NCI-H1417 (cell line): ENCODE measurements at places on chromosomes 12 and 14.
A peak's percentile ranks its signal among the peaks of the same experiment; 100 is the strongest.

DNA sequence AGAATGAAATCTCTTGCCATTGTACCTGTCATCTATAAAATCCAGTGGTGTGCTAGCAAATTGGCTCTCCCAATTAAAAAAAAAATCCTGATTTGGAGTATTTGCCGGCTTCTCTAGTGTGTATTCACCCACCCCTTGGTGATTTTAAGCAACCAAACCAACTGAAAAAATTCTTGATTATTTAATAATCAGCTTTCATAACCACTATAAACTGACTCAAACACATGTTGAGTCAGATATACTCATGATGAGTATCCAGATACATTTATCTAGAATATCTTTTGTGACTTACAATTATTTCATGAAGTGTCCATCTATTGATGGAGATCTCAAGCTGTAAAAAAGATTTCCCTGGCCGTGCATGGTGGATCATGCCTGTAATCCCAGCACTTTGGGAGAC is 205.4 kb downstream of the RASSF9 start:
- no peak for DNase-seq

GRCh38 chr14:28896337-28896736 is 129.8 kb downstream of the FOXG1 start:
- no peak for DNase-seq

- peak; percentile 77 for DNase-seq
Measured at GRCh38 chr14:49553892-49554291, 32.3 kb downstream of the RPS29 start.

DNA sequence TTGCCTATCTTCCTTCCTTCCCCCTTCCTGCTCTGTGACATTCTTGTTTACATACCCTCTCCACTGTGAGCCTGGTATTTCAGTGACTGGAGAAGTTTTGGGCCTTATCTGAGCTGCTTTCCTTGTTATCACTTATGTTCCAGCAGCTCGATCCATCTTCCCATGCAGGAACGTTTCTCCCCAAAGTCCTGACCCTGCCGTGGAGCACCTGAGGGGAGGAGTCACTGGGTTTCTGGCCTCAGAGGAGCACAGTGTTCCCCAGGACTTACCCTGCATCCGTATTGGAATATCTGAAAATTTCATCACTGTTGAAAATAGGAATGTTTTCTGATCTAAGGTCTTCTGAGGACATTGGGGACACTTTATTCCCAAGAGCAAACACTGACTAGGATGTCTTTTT is 141.8 kb downstream of the CACNA1C start:
- no peak for DNase-seq

DNA sequence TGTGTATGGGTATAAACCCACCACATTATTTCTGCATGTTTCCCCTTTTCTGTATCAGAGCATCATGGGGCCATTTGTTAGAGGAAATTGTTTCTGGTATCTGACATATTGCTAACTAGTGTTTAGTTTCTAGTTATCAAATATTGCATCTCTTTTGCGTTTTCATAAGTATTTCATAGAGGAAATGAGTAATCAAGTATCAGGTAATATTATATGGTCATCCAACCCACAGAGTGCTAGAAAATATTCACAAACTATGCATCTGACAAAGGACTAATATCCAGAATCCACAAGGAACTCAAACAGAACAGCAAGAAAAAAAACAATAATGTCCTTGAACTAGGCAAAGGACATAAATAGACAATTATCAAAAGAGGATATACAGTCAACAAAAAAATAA is 258.9 kb upstream of the LRIG3 start:
- no peak for DNase-seq

- DNase-seq: no peak
Measured at GRCh38 chr12:3081886-3082285, 4.7 kb downstream of the TSPAN9 start.

DNA sequence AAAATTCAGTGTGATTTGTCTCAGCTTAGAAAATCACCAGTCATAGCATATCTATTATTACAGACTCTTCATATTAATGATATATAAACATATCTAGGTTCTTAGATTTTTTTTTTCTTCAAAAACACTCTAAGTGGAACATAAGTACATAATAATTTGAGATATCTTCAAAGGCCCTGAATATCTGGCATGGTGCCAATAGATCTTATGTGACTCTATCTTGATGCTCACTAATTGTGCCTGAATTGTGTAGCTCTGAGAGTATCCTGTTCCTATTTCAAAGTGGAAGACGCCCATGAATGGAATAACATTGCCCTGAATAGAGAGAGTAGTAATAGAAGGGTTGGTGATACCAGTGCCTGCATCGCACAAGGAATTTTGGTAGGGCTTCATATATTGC is 1312.7 kb upstream of the USP15 start:
- DNase-seq: peak; percentile 28

GRCh38 chr14:61266891-61267740 is 14.0 kb downstream of the TMEM30B start:
- DNase-seq: no peak

DNA sequence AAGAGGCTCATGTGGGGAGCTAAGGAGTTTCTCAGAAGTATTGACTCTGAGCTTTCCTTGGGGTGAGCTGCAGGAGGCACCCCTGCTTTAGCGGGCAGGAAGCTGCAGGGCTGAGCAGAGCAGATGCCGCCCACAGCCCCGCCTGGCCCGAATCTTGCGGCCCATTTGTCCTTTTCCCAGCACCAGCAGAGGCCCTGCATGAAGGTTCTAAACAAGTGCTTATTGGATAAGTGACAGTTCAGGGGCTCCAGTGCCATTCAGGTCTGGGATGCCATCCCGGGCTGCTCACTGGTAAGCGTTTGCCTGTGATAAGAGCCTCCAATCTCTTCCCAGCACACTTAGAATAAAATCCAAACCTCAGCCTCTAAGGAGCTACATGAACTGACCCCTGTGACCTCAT is 11.4 kb downstream of the RILPL1 start:
- no peak for DNase-seq

DNA sequence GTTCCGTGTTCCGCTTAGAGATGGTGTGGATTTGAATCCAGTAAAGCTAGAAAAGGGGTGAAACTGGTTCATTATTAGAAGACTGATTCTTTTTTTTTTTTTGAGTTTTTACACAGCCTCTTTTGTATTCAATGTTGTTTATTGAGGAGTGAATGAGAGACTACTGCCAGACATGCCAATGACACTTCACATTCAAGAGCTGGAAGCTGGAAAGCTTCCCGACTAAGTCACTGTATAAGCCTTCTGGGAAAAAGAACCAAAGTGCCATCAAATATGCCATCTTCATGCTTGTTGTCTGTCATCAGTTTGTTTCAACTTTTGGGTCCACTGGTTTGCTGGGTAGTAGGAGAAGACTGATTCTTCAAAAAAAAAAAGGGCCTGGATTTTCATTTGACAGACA is 164.8 kb downstream of the ATP23 start:
- DNase-seq: no peak

DNA sequence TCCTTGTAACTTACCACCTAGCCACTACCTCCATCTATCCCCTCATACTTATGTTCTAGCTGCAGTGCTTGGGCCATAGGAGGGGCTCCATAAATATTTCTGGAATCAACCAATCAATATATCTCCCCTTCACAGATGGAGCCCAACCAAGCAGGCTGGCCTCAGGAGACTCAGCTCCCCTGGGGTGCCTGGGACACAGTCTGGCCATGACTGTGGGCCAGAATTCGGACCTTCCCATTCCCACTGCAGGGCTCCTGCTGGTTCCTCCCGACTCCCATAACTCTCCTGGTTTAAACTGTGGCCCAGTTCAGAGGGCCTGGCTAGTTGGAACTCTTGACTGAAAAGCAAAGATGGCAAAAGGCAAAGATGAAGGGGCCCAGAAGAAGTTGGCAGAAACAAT is 13.0 kb downstream of the TTC7B start:
- no peak for DNase-seq

DNA sequence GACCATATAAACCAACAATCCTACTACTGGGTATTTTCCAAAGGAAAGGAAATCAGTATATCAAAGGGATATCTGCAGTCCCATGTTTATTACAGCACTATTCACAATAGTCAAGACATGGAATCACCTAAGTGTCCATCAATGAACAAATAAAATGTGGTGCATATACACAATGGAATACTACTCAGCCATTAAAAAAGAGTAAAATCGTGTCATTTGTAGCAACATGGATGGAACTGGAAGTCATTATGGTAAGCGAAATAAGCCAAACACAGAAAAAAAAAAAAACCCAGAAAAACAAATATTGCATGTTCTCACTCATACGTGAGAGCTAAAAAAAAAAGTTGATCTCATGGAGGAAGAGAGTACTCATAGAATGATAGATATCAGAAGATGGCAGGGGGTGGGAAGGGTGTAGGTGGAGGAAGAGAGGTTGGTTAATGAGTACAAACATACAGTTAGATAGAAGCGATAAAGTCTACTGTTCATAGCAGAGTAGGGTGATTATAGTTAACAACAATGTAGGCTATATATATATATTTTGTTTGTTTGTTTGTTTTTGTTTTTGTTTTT is 49.3 kb downstream of the BCAT1 start:
- DNase-seq: no peak

DNA sequence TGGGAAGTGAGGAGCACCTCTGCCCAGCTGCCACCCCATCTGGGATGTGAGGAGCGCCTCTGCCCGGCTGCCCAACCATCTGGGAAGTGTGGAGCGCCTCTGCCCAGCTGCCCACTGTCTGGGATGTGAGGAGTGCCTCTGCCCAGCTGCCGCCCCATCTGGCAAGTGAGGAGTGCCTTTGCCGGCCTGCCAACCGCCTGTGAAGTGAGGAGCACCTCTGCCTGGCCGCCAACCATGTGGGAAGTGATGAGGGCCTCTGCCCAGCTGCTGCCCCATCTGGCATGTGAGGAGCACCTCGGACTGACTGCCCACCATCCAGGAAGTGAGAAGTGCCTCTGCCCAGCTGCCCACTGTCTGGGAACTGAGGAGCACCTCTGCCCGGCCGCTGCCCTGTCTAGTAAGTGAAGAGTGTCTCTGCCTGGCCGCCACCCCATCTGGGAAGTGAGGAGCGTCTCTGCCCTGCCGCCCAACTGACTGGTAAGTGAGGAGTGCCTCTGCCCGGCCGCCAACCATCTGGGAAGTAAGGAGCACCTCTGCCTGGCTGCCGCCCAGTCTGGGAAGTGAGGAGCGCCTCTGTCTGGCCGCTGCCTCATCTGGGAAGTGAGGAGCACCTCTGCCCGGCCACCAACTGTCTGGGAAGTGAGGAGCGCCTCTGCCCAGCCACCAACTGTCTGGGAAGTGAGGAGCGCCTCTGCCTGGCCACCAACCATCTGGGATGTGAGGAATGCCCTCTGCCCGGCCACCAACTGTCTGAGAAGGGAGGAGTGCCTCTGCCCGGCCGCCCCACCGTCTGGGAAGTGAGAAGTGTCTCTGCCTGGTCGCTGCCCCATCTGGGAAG is 22.6 kb downstream of the FAR2 start:
- DNase-seq: no peak

DNA sequence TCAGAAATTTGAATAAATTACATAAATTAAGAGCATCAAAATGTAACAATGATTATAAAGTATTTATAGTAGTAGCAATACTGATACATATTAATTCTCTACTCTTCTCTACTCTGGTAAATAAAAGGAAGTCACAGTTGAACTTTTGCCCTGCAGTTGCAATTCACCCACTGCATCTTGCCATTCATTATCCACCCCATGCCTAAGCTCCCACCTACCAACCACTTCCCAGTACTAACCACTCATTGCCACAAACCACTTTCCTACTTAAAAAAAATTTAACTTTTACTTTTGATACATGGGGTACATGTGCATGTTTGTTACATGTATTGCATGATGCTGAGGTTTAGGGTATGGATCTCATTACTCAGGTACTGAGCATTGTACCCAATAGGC is 174.0 kb downstream of the RASSF9 start:
- DNase-seq: no peak
